Airway epithelial cell (primary cell): ENCODE measurements at places on chromosomes 5 and 9. TPM values are rescaled to one million over a fixed set of nuclear protein-coding genes. Genes with fewer than 3 reads are reported as not detected.

Gene TICAM2
- 0.56 and 1.1 TPM in 2 replicates for total RNA-seq

Gene ANXA2R
- total RNA-seq, result 0.28 and 0.35 TPM in 2 replicates

Gene PLAC8L1
- total RNA-seq, result not detected in 2 replicates

Gene BHMT
- total RNA-seq, result not detected in 2 replicates

Gene TXNDC8
- not detected in 2 replicates for total RNA-seq

Gene RNF183
- 0.21 TPM in 1 of 2 replicates, not detected in the other for total RNA-seq

Gene SCAI
- total RNA-seq, result 3.8 and 5.3 TPM in 2 replicates

Gene RAPGEF6
- total RNA-seq, result 7.8 and 8.7 TPM in 2 replicates
